Epithelial cell of proximal tubule (primary cell): ENCODE measurements at places on chromosomes 11 and 22.

GRCh38 chr11:113967361-113967760 is 7.5 kb upstream of the HTR3A start:
- DNase-seq, result no peak

GRCh38 chr22:33302049-33302545 is 243.9 kb upstream of the SYN3 start:
- no peak for DNase-seq

DNA sequence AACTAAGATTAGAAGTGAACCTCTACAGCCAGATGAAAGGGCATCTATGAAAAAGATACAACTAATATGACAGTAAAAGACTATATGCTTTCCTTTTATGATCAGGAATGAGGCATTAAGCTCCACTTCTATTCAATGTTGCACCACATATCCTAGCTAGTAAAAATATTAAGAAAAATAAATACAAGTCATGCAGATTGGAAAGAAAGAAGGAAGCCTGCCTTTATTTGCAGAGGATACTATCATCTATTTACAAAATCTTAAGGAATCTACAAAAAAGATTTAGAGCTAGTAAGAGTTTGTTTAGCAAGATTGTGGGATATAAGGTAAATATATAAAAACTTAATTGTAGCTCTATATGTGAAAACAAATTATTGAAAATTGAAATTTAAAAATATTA is 308.8 kb downstream of the DYNC2H1 start:
- no peak for DNase-seq

DNA sequence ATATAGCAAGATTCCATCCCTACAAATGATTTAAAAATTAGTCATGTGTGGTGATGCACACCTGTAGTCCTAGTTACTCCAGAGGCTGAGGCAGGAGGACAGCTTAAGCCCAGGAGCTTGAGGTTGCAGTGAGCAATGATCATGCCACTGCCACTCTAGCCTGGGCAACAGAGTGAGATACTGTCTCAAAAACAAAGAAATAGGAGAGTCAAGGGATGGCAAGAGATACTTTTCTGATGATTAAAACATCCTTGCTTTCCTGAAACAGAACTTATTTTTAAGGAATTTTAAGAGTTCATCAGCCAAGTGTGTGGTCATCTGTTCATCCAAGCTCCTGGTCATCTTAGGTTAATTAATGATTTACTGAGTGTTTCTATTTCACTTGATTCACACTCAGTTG is 1252.0 kb downstream of the LRRC4C start:
- no peak for DNase-seq

- no peak for DNase-seq
These were observed 12.9 kb upstream of the ARFGAP3 start for GRCh38 chr22:42869888-42870480.

- no peak for DNase-seq
These were observed 45.9 kb upstream of the ARHGAP32 start for GRCh38 chr11:129237880-129238638.

DNA sequence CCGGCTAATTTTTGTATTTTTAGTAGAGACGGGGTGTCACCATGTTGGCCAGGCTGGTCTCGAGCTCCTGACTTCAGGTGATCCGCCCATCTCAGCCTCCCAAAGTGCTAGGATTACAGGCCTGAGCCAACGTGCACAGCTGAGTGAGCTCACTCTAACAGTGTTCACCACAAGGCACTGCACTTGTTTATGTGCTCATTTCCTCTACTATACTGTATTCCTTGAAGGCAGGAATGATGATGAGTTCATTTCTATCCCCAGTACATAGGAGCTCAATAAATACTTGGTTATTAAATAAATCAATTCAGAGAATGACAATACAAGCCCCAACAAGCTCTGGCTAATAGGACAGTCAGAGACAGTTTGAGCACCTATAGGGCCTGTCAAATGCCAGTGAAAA is 29.1 kb downstream of the ALG8 start:
- no peak for DNase-seq

DNA sequence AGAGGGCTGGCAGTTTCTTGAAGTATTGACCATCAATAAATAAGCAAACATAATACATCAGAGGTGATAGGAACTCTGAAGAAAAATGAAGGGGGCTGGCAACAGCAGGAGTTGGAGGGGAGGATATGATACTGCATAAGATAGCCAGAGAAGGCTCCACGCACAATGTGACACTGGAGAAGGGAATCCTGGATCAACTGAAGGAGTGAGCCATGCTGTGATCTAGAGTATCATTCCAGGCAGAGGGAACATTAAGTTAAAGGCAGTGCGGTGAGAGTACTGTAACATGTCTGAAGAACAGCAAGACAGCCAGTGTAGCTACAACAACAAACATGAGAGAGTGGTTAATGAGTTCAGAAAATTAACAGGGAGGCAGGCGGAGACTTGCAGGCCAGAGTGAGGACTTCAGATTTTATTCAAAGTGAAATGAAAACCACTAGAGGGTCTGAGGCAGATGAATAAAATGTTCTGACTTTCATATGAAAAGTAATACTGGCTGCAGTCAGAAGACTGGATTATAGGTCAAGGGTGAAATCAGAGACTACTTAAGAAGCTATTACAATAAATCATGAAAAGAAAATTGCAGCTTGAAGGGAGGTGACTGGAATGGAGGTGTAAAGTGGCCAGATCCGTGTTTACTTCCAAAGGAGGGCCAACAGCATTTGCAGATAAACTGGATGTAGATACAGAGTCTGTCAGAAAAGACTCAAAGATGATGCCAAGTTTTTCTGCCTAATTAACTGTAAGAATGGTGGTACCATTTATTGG is 49.4 kb downstream of the RRAS2 start:
- no peak for DNase-seq

GRCh38 chr11:15585602-15586331 is 471.0 kb downstream of the INSC start:
- no peak for DNase-seq

- DNase-seq, result no peak
These were observed 1292.1 kb downstream of the TBC1D22A start for GRCh38 chr22:48054596-48054995.

- no peak for DNase-seq
These were observed 8.4 kb upstream of the RCN1 start for GRCh38 chr11:32082346-32082986.

DNA sequence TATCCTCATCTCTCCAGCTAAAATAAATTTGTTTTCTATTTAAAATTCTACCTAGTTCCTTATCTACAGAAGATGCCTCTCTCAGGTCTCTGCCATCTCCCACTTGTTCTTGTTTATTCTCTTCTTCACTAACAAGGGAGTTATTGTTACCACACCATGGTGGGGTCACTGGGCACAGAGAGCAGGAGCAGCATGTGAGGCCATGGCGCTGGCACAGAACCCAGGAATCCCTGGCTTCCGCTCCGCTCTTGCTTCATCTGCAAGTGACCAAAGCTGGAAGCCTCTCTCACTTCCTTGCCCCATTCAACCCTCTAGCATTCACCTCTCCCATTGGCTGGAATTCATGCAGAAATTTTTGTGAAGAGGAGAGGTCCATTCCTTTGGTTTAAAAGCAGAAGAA is 190.7 kb upstream of the NCAM1 start:
- DNase-seq, result no peak

- DNase-seq, result no peak
These were observed 19.8 kb downstream of the BARX2 start for GRCh38 chr11:129395432-129395831.

DNA sequence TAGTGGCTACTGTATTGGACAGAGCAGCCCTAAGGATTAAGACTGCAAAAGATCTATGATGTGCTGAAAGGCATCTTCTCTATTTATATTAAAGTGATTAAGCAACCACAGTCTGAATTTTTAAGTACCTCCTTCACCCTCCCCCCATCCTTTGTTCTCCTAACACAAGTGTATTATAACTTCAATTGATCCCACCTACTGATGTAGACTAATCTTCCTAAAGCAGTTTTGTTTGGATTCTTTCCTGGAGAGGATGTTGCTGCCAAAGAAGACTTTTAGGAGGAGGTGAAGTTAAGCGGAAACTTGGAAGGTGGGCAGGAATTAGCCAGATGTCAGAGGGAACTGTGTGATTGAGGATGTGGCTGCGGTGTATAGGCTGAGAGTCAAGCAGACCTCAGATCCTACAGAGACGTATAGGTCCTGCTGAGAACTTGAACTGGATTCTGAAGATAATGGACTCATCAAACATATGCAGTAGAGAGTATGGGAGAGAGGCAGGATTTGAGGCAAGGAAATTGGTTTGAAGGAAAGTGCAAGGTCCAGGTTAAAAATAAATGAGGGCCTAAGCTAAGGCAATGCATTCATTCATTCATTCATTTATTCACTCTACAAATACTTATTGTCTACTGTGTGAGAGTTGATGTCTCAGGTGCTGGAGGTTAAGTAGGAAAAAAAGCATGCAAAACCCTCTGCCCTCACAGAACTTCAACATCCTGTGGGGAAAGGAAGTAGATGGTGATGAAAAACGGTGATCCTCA is 5.2 kb upstream of the RASSF10 start:
- no peak for DNase-seq

DNA sequence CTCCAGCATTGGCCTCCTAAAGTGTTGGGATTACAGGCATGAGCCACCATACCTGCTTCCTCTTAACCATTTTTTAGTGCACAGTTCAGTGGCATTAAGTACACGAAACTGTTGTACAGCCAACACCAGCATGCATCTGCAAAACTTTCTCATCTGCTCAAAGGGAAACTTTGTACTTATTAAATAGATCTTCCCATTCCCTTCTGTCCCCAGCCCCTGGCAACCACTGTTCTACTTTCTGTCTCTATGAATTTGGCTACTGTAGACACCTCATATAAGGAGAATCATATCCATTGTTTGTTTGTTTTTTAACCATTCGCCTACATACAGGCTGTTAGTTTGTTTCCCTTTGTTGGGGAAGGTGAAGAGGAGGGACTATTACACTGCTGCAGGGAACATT is 6.5 kb upstream of the EP300 start:
- no peak for DNase-seq

- no peak for DNase-seq
These were observed 228.0 kb downstream of the AASDHPPT start for GRCh38 chr11:106305458-106305857.

DNA sequence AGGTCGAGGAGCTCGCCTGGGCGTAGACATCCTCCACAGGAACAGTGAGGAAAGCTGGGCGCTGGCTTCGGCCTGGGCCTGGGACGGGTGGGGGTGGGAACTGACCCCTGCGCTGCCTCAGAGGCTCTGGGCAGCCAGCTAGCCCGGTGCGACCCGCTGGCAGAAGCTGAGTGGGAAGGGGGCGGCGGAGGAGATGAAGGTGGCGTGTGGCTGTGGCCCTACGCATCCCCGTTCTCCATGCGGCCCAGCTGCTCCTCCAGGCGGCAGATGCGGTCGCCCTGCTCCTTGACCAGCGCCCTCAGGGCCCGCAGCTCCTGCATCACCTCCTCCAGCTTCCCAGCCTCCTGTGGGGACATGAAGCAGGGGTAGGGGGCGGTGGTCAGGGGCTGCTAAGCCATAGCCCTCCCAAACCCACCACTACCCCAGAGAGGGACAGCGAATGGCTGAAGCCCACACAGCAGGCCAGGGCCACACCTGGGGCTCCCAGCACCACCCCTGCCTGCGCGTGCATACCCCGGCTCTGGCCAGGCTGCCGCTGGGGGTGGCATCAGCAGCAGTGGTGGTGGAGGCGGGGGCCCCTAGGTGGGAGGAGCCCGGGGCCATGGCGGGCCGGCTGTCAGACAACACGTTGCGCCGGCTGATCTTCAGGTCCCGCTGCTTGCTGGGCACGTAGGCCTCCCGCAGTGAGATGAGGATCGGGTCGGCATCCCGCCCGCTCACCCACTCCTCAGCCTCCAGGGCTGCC is 848 bp upstream of the PTPRCAP start:
- DNase-seq, result no peak

DNA sequence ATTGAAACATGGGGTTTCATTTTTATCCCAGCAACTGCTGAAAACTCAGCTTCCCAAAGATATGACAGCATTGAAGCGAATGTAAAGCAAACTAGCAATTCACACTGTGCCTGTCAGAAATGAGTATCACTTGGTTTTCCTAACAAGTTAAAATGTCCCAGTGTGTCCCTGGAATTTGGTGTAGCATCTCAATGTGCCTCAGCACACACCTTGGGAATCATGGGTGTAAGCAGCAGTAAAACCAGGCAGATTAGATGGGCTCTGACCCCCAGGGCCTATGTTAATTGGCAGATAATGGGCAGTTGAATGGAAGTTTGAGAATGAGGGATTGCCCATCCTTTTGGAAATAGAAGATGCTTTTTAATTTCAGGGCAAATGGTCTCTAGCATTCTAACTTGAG is 784.9 kb upstream of the LRRC4C start:
- DNase-seq, result no peak

DNA sequence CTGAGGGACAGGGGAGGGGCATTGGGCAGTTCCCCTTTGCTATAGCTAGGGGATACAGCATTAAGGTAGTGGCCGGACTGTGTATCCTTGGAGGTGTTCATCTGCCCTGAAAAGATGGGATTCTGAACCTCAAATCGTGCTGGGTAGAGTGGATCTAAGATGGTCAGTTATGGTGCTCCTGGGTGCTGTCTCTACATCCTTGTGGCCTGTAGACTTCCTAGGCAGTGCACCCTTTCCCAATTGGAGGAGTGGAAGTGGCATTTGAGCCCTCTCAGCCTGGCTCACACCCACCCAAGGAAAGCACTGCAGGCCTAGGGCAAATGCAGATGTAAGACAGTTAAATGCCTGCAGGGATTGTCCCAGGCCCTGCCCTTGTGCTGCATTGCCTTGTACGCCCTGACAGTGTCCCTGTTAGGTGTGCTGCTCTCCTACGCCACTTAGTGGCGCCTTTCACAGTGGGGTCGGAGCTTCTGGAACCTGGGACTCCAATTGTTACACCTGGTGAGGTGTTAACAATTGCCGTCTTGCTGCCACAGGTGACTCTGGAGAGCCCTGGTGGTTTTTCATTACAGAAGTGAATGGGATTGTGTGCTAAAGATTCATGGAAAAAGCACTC is 35.0 kb downstream of the PPFIBP2 start:
- no peak for DNase-seq

GRCh38 chr22:50561401-50562358 is 1.0 kb downstream of the SYCE3 start:
- DNase-seq, result no peak

DNA sequence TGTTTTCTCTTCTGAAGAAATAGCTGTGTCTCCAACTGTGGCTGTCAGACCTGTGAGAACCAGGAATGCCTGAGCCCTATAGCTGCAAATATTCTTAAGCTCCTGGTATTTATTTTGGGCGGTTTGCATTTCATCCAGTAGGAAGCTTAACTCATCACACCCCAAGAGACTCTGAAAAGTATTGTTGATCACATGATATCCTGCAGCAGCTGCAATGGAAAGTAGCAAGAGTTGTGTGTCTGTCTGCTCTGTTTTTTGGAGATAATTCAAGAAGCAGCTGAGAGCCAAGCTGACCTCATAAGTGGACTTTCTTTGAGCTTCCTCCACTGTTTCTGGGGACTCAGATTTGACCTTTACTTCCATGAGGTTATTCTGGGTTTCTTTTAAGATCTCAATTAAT is 36.4 kb upstream of the MRPL17 start:
- no peak for DNase-seq

- no peak for DNase-seq
These were observed 16.9 kb downstream of the SMCO4 start for GRCh38 chr11:93526346-93526633.

- DNase-seq, result no peak
These were observed 98.5 kb downstream of the CYP2R1 start for GRCh38 chr11:14793546-14793945.
